Fibroblast of skin of right biceps (primary cell): ENCODE measurements at places on chromosomes 7 and 10.

- no peak for DNase-seq
These were observed 1.6 kb upstream of the CDK13 start for GRCh38 chr7:39948375-39948955.

DNA sequence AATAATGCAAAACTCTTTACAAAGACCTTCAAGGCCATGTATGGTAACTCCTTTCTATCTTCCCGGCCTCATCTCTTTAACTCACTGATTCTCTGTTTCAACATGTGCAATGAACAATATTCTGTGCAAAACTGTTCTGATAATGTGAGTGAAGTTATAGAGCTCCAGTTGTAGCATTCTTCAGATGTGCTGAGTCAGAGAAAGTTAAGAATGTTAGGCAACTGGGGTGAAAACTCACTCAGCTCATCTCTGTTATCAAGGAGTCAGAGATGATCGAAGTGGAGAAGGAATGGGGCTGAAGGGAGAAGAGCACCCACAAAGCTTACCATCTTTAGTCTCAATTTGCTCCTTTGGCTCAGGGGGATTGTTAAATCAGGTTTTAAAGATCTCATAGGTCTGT is 344.7 kb upstream of the NPSR1 start:
- peak; percentile 59 for DNase-seq

DNA sequence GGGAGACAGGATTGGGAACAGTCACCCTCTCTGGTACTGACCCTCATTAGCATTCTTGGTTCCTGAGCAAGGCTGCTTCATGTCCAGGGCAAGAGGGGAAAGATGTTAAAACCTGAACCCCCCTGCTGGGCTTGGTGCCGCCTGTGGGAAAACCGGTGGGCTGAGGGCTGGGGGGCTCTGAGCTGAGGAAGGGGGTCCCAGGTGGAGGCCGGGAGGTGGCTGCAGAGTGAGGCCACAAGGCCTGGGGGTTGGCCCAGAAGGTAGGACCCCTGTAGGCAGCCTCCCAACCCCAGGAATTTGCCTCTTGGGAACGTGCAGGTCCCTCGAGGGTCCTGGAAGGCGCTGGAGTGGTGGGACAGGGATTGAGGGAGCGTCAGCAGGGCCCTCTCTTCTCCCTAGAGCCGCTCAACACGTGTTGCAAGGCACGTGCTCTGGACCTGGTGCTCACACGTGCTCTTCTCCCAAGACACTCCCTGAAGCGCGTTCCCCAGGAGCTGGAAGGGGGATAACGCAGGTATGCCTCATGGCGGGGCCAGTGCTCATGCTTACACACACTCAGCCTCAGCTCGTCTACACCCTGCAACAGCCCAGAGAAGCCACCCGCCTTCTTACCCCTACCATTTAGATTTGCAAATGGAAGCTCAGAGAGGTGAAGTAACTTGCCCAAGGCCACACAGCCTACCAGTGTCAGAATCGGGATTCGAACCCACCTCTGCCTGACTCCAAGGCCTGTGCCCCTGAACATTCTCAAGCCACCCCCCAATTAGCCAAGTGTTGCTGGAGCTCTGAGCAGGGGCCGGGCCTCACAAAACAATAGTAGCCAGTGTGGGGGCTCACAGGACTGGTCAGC is 64.4 kb downstream of the LHPP start:
- no peak for DNase-seq

DNA sequence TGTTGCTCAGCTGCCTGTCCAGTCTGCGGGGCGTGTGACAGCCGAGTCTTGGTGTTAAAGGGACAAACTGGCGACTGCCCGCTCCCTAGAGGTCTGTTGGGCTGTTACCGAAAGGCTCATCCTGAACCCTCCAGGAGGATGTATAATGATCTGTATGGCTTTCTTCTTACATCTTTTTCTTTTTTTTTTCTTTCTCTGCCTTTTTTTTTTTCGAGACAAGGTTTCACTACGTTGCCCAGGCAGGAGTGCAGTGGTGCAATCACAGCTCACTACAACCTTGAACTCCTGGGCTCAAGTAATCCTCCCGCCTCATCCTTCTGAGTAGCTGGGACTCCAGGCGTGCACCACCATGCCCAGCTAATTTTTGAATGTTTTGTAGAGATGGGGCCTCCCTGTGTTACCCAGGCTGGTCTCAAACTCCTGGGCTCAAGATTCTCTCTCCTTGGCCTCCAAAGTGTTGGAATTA is 857 bp downstream of the INTS15 start:
- DNase-seq, result no peak

DNA sequence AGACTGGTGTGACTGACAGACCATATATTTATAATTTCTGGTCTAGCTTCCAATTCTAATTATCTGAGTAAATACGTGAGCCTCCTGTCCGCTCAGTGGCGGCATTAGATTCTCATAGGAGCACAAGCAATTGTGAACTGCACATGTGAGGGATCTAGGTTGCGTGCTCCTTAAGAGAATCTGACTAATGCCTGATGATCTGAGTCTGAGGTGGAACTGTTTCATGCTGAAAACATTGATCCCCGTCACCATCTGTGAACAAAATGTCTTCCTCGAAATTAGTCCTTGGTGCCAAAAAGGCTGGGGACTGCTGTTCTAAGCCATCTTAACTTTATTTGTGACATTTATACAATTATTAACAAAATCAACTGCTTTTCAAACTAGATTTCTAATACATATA is 164.7 kb upstream of the MEOX2 start:
- DNase-seq, result peak; percentile 70

GRCh38 chr10:331186-331585 is 195.9 kb downstream of the ZMYND11 start:
- no peak for DNase-seq

DNA sequence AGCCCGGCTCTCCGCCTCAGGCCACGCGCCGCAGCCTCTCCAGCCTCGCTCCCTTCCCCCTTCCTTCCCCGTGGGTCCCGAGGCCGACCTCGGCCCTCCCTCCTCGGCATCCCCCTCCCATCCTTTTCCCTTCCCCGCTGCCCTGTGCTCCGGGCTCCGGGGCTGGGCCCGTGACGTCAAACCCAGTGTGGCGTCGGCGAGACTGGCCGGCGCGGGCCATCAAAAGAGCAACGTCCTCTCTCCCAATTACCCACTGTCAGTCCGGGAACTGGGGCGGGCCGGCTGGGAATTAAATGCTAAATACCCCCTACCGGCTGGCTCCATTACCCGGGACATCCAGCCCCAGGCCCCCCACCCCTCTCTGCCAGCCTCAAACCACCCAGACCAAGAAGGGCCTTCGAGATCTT is 2.6 kb upstream of the GATA3 start:
- DNase-seq, result no peak
